Colonic mucosa (tissue), 4 donors: ENCODE measurements at places on chromosomes 3 and 15.

DNA sequence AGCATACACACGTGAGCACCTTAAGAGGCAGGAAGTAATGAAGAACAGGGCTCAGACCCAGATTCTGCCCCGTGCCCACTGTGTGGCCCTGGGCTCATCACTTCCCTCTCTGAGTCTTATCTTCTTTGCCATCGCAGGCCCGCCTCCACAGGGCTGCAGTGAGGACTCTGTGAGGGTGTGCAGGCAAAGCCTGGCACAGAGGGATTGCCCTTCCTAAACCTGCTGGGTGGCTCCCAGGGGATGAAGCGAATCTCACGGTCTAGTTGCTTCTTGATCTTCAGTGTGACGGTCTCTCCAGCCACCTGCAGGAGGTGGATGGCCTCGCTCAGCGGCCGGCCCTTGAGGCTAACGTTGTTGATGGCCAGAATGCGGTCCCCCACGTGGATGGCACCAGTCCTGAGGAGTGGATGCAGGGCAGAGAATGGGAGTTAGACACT, 32.8 kb downstream of the GRIP2 start:
- DNase-seq: no peak

- peak; percentile 97 for DNase-seq
Measured at GRCh38 chr3:50365080-50365841, 5.9 kb upstream of the TMEM115 start.

DNA sequence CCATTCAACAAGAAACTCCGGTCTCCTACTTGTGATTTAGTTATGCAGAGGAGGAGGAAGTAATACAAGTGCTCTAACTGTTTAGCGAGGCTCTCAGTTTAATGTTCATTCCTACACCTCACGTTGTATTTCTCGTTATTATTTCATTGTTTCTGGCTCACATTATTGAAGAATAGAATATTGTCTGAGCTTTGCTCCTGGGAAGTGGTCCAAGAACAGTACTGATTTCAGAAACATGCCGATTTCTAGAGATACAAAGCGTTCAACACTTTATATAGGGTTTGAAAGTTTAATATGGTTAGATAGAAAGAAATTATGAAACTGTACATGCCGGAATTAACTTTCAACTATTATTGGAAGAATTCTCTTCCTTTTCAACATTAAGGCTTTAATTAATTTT, 1145.5 kb downstream of the TBL1XR1 start:
- DNase-seq: no peak

DNA sequence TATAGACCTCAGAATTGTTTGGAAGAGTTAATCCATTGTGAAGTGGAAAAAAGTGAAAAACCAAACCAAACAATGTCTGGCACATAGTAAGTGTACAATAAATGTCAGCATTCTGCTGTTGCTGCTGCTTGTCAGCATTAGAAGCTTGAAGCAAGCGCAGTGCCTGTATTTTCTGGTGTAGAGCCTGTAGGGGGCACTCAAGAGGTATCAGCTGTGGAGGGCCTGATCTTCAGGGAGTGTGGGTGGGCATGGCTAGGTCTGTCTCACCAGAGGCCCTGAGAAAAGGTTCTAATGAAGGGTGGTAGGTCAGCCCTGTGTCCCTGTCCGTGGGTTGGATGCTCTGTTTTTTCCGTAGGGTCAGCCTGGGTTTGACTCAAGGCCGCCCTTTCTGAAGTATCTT, 3.6 kb downstream of the ADAMTSL3 start:
- no peak for DNase-seq

DNA sequence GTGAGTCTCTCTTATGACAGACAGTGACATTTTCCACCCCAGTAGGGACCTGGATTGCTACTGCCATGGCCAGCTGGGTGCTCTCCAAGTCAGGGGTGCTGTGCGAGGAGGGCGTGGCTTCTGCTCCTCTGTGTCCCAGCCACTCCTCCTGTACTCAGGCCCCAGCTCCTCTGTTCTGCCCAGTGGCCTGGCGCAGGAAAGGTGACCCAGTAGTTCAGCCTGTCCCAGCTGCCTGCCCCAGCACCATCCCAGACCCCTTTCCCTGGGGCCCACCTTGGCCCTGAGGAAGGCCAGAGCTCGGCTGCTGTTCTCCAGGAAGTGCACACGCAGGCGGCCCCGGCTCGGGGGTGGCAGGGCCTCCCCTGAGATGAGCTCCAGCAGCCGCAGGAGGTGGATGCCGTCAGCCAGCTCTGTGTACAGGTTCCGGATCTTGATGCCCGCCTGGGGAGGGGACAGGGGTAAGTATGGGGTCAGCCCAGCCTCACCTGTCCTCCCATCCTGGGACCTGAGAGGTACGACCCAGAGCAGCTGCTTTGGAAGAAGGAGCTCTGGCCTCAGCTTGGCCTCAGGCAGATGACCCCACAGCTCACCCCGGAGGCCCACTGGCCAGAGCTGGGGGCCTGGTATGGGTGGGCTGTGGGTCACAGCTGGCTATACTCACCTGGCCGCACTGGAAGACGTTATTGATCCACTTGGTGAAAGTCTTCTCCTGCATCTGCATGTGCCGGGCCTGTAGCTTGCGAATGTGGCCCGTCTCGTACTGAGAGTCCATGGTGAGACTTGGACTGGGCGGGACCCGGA, 1.0 kb downstream of the SPTBN5 start:
- DNase-seq: peak; percentile 59

DNA sequence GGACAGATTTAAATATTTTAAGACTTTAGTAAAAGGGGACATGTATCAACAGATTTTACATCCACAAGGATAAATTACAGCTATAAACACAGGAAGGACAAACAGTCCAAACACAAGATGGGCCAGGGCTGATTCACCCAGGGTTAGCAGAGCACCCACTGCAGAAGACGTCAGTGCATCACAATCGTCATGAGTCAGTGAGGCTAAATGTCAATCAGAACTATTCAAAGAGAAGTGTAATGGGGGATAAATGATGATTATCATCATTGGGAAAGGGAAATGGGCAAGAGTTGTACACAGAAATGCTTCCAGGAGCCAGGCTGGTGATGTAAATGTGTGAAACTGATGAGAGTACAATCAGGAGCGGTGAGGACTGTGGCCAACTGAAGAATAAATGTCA, 226.8 kb downstream of the PLCL2 start:
- DNase-seq: no peak

GRCh38 chr15:48177383-48177765, 721 bp downstream of the MYEF2 start:
- DNase-seq: no peak

GRCh38 chr3:63980019-63980418, 43.3 kb downstream of the PSMD6 start:
- DNase-seq: no peak

DNA sequence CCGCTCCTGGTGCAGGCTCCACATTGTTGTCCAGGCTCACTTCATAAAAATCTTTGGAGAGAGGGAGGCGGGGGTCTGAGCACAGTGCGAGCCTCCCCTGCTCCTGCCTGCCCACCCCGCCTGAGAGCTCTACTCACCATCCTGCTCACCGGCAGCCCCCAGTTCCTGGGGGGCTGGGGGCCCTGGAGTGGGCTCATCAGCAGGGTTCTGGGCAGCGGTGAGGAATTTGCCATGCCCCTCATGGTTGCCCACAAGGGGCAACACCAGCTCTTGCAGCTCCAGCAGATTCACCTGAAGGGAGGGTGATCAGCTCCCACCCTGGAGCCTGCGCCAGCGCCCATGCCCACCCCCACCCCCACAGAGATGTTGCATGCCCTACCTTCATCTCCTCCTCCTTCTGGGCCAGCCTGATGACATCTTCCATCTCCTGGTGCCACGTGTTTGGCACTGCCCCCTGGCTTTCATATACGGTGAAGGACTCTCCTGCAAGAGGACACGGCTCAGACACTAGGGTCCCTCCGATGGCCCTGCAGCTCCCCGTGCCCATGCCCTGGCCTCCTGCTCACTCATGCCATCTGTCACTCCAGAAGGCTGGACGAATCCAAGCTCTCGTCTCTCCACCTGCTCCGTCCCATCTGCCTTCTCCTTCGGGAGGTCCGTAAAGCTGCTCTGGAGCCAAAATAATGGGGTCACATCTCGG, 162.1 kb downstream of the TBC1D2B start:
- no peak for DNase-seq

GRCh38 chr3:139340784-139341183, 3.0 kb upstream of the MRPS22 start:
- no peak for DNase-seq

GRCh38 chr3:175325440-175325839, 466.3 kb downstream of the NAALADL2 start:
- no peak for DNase-seq
